ENCODE measurements at places on chromosomes 7 and 10.

DNA sequence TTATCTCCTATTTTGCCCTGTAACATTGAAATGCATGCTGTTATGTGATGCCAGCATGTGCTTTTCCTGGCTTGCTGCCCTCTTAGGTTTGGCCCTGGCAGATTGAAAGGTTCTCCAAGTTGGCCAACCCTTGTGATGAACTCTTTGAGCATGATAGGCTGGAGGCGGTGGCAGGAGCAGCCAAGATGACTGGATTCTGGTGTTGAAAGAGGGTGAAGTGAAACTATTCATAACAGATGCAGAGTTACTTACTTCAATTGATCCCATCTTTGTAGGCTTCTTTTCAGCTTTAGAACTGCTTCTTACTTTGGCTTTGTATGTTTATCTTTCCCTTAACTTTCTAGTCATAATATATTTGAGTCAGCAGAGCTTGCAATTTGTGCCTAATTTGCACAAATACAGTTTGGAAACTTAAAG is 57.6 kb downstream of the BICC1 start:
- no peak for DNase-seq

GRCh38 chr7:6375348-6376101 is 72.2 kb downstream of the DAGLB start:
- peak; percentile 7 for DNase-seq

- DNase-seq, result no peak
These were observed 4.0 kb upstream of the SLC29A4 start for GRCh38 chr7:5278766-5279165.

- no peak for DNase-seq
These were observed 88.9 kb downstream of the ELFN1 start for GRCh38 chr7:1758859-1759521.

DNA sequence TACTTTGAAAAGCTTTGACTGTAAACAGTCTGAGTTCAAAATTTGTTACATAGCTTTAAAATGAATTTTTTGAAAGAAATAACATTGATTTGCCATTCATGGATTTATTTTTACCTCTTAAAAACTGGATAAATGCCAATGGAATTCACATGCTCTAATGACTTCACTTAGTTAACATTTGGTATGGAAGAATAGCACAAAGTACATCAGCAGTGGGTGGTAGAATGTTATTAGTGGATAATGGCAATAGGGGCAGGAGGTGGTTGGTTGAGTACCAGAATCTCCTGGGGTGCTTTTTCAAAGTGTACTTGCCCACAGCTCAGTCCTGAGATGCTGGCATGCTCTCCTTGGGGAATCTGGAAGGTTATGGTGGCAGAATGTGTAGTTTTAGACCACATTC is 4.7 kb downstream of the PPP1R9A start:
- DNase-seq, result no peak

GRCh38 chr7:105718511-105718925 is 137.2 kb upstream of the EFCAB10 start:
- no peak for DNase-seq
